ENCODE measurements at places on chromosomes 7 and 10. TPM values are rescaled to one million over a fixed set of nuclear protein-coding genes. Genes with fewer than 3 reads are reported as not detected.

DNA sequence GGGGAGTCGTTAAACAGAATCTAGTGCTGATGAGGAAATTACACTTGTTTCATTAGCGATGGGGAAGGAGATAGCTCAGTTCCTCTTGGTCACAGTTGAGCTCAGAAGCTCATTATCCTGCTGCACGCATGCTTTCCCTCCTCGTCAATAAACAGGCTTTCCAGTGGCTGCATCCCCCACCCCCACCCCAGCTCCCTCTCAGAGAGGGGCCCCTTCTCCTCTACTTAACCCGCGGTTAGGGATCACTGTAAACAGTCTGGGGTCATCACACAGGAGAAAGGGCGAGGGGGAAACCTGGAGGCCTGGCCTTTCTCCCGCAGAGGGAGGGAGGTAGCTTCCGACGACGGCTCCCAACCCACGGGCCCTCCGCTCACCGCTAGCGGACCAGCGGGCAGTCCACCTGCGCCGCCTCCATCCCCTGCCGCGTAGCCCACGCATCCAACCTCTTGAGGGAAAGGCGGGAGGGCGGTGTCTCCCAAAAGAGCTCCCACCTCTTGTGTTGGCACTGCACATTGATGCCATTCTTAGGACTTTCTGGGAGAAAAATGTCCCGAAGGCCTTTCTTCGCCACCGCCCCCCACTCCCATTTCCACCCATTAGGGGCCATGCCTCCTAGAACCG is 80.8 kb downstream of the PAX2 start:
- no peak for DNase-seq

DNA sequence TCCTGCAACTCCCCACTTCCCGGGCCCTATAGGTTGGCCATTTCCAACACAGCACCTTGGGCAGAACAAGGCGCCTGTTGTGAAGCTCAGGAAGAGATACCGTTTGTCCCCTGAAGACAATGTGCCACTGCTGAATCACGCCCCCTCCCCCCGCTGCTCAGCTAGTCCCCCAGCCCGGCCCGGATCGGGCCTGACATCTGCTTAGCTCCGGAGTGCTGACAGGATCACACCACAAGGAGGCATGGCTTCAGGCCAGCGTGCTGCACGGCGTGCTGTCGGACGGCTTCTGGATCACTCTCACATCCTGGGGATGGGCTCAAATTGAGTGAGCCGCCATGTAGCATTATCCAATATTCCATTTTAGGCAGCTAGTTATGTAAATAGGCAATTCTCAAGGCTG is 62.1 kb upstream of the EFCAB10 start:
- DNase-seq: no peak

GRCh38 chr10:19778996-19779395 is 37.2 kb upstream of the PLXDC2 start:
- DNase-seq: no peak

DNA sequence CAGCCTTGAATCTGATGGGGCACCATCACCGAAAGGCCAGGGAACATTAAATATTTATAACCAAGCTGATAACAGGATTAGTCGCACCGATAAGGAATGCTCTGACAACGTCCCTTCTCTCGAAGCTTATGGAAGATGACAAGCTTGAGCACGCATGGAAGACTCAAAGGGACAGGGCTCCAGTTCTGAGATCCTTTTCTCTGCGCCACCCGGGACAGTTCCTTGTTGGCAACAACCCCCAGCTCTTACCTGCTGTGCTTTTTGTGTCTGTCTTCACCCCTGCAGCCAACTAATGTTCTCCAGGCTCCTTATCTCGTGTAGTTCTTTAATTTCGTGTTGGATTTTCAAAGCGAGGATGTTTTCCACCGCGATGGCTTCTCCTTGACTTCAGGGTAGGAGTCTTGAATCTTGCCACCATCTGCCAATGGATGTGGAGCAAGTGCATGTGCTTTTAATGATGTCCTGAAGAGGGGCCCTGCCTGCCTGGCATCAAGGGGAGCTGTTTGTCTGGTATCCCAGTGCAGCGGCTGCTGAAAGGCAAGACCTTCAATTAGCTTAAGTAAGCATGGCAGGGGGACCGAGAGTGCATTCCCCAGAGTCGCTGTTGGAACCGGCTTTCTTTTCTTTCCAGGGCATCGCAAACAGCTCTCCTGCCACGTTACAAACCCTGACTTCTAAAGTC is 354 bp upstream of the FERD3L start:
- no peak for DNase-seq

GRCh38 chr10:118505363-118505762 is 90.1 kb downstream of the PRLHR start:
- no peak for DNase-seq

DNA sequence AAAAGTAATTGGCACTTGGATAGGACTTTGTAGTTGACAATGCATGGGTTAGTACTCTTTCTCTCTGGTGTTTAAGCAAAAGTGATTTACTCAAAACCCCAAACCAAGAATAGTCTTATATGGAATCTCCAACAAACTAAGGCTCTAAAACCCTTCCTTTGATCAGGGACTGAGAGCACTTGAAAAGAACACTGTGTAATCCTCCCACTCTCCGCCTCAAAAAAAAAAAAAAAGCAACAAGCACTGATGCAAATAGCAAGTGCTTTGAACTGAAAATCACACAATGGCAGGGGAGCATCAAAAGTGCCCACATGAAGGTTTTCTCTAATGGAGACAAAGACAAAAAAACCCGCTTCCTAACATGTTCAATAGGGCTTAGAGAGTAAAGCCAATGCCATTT is 467.9 kb upstream of the AUTS2 start:
- no peak for DNase-seq

- no peak for DNase-seq
Observed at GRCh38 chr7:106205621-106206222, 79.1 kb downstream of the NAMPT start.

DNA sequence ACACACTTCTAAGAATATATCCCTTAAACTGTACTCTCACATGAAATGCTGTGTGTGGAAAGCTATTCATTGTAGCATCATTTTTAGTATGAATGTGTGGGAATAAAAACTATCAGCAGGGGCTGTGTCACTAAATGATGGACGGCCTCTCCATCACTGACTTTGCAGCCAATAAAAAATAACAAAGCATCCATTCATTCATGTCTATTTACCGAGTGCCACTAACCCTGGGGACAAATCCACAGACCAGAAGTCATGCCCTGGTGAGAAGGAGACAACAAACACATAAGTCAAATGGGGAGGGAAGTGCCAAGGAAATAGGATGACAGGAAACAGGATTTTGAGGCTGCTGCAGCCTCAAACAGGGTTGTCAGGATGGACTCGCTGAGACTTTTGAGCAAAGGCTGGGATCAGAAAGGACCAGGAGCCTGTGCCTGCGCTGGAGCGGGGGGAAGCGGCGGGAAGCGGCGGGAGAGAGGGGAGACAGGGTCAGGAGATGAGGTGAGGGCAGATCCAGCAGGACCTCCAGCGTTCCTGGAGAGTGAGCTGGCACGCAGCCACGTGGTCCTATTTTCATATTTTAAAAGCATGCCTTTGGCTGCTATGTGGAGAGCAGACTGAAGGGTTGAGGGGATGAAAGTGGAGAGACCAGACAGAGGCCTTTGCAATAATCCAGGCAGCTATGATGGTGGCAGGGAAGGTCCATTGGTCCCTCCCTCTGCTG is 2.2 kb upstream of the NOM1 start:
- DNase-seq: peak; percentile 30

GRCh38 chr10:35153716-35154115 is 27.1 kb downstream of the CREM start:
- DNase-seq: no peak

DNA sequence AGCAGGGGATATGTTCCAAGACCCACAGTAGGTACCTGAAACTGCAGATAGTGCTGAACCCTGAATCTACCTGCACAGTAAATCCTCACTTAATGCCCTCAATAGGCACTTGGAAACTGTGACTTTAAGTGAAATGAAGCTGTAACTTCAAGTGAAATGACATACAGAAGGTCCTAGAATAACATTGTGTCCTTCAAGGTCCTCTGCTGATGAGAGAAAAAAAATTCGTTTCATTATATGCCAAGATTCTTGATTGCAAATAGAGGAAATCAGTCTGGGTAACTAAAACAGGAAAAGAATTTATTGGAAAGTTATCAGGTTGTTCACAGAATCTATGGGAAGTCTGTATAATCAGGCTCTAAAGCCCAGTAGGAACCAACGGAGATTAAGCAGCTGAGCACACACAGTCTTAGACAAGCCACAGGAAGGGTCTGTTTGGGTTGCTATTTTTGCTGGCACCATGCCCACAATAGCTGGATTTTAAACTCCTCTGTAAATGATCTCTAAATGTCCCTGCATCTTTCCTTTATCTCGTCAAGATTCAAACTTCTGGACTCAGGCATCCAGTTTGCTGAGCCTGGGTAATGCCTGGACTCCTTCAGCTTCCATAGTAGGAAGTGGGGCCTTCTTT is 57.5 kb downstream of the EXOC4 start:
- peak; percentile 85 for DNase-seq

GRCh38 chr7:29265208-29265923 is 70.8 kb downstream of the CHN2 start:
- peak; percentile 87 for DNase-seq

USP54 gene
- 10.1 TPM for total RNA-seq

IL15RA gene
- total RNA-seq: 15.7 TPM

EVX1 gene
- not detected for total RNA-seq

ACHE gene
- total RNA-seq: 4.9 TPM

Data from dermis blood vessel endothelial cell (primary cell).